Fibroblast of skin of left biceps (primary cell): ENCODE measurements at places on chromosomes 2 and 18.

- no peak for DNase-seq
Observed at GRCh38 chr2:83291083-83291482, 1168.0 kb downstream of the SUCLG1 start.

DNA sequence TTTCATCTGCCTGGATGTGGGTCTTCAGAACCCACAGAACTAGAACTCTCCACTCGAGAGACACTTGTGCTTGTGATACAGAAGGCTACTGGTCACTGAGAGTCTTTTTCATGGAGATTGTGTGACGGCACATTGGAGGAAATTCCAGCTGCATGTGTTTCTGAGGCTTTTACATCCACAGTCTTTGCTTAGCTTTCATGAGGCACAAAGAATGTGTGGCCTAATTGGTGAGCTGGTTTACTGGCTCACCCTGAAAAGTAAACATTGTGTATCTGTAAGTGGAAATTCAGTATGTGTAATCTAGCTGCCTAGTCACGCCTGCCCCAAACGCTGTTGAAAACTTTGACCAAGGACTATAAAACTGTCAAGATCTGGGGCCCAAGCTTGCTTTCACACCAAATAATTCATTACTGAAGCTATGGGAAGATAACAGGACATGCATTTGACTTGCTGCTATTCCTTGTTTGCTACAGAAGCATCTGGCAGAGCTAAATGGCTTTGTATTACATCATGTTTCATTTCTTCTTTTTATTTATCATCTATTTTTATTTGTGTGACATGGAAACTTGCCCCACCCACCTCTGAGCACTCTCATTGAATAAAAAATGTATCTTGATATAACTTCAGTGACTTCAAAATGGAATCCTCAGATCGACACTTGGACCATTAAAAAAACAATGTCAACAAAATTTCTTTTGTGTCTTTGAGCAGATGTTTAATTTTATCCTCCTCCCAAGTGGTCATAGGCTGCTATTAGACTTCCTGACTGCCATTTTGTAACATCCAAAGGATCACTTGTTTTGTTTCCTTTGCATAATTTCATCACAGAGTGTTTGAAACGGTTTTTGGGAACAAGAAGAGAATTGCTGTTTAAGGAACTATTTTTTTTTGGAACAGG, 80.2 kb downstream of the EFEMP1 start:
- peak; percentile 98 for DNase-seq

- no peak for DNase-seq
Observed at GRCh38 chr2:26325851-26326250, 20.1 kb upstream of the SELENOI start.

DNA sequence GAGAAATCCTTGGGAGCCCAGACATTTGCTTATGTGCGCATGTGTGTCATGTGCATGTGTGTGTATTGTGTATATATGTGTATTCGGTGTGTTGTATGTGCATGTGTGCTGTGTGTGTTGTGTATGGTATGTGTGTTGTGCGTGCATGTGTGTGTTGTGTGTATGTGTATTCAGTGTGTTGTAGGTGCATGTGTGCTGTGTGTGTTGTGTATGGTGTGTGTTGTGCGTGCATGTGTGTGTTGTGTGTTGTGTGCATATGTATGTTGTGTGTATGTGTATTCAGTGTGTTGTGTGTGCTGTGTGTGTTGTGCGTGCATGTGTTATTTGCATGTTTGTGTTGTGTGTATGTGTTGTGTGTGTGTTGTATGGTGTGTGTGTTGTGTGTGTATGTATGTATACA, 136.9 kb downstream of the SH3RF3 start:
- DNase-seq: no peak

DNA sequence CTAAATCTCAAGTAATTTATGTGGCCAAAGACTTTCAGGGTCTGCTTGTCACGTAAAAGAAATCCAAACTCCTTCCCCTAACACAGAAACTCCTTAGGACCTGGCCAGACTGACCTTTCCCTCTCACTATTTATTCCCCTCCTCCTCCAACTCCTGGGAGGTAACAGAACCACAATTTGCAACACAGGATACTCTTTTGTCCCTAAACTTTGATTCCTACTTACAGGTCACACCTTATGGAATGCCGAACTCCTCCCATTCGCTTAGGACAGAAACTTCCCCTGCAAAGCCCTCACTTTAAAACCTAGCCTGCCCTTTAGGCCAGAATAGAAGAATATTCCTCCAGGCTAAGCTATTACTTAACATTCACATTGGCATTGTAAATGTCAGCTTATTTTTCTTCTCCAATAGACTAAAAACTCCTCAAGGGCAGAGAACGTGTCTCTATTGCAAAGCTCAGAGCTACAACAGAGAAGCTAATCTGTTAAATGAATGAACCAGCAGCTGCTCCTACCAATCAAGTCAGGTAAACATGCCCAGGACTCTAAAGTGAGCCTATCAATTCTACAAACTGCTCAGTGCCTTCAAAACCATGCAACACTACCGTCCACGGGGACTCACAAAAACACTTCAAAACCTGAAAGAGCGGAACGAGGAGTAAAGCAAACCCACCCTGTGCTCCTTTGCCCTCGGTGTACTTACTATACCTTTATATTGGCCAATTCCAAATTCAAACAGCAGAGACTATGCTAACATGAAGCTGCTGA, 6.1 kb downstream of the INO80D start:
- DNase-seq: no peak

- no peak for DNase-seq
Observed at GRCh38 chr2:228771315-228771714, 499.8 kb downstream of the PID1 start.

- DNase-seq: peak; percentile 40
Observed at GRCh38 chr2:161983866-161984265, 90.1 kb downstream of the DPP4 start.

DNA sequence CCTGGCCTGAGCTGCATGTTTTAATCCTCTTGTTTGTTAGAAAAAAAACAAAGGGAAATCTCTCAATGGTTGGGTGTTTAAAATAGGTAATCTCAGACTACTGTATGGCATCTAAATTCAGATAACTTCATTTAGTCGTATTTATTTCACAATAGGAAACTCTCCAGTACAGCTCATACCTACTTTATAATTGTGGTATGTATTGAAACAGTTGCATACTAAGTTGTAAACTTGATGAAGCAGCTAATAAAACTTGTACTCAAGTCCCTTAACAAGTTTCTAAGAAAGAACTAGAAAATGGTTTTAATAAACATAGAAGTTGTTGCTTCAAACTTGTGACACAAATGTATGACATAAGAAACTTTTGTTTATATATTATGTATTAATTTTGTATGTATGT, 334.5 kb downstream of the PTPRM start:
- DNase-seq: no peak

- DNase-seq: no peak
Observed at GRCh38 chr18:57959278-57959677, 84.7 kb upstream of the NEDD4L start.

DNA sequence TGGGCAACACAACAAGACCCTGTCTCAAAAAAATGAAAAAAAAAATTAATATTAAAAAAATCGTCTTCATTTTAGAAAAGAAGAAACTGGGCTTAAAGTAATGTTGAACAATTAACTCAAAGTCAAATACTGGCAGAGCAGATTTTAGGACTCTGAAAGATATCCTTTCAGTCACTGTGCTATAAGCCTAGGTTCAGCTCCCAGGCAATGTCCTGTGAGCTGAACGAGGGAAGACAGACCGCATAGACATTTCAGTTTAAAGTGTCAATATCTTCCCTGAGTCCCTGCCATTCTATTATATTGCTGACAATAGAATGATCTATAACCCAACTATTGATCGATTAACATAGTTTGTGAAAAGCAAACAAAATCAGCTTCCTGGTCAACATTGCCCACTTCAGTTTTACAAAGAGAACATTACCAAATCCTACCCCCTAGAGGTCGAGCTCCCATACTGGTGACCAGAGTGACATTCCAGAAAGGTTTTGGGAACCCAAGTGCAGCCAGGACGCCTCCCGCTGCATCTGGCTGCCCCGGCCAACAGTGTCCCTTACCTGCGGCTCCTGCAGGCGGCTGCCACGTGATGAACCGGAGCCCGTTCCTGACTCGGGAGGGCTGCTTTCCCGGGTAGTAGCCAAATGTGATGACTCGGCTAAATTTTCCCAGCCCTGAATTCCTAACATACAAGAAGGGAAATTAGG, 639 bp downstream of the MRO start:
- DNase-seq: no peak

DNA sequence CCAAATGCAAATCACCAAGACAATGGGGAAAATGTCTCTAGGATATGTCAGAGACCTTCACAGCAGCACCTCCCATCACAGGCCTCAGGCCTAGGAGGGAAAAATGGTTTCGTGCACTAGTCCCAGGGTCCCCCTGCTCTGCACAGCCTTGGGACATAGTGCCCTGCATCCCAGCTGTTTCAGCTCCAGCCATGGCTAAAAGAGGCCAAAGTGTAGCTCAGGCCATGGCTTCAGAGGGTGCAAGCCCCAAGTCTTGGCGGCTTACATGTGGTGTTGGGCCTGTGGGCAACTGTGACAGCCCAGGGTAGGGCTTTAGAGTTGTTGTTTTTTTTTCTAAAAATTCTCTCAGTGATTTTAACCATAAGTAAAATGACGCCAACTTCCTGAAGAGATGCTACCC, 25.5 kb upstream of the SOCS6 start:
- no peak for DNase-seq

DNA sequence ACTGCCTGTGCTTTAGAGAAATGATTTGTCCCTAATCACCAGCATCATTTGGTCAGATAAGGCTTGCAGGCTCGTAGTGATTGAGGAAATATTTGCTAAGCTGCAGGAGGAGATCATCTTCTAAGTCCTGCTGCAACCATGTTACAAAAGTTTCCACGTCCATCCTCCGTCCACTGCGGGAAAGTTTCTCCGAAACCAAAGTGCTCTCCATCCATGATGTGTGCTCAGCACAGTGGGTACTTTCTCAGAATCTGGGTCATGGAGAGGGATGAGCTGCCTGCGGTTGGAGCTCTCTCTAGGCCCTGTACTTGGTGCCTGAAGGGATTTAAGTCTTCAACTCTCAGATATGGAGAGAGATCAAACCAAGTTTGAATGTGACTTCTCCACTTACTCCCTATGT, 39.3 kb downstream of the IL1RL2 start:
- DNase-seq: no peak

- DNase-seq: no peak
Observed at GRCh38 chr18:36536426-36536825, 238.9 kb downstream of the FHOD3 start.
